Activated CD8-positive, alpha-beta memory T cell treated with anti-CD3 and anti-CD28 coated beads for 1 hour (primary cell): ENCODE measurements at places on chromosomes 12 and 14.
A peak's percentile ranks its signal among the peaks of the same experiment; 100 is the strongest.

- DNase-seq: no peak
Measured at GRCh38 chr14:56170028-56170427, 51.8 kb downstream of the PELI2 start.

GRCh38 chr12:51917746-51918453 lies 10.6 kb downstream of the ACVRL1 start:
- DNase-seq: no peak

DNA sequence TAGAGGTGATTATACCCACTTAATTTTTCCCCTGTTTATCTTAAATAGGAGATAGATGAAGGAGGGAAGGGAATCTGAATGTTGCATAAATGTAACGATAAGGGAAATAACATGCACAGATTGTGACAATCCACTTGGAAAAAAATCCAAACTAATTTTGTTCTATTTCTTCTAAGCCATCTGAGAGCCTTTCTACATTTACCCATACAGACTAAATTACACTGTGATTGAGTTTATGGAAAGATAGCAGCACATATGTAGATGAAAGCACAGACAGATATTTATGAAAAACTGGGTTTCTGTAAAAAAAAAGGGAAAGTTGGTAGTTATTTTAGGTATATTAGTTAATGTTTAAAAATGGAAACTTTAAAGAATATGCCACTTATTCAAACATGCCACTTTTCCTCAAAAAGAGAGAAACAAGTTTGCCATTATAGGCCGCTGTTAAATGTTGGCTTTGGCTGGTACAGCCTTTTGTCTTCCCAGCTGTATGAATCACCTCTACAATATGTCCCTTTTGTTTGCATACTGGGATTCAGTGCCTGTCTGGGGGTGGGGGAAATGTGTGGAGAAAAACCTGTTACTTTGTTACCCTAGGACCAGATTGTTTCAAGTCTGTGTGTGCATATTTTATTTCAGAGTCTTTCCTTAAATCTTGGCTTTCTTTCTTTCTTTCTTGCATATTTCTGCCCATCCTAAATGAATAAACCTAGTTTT lies 470.2 kb upstream of the LMO3 start:
- DNase-seq: no peak

DNA sequence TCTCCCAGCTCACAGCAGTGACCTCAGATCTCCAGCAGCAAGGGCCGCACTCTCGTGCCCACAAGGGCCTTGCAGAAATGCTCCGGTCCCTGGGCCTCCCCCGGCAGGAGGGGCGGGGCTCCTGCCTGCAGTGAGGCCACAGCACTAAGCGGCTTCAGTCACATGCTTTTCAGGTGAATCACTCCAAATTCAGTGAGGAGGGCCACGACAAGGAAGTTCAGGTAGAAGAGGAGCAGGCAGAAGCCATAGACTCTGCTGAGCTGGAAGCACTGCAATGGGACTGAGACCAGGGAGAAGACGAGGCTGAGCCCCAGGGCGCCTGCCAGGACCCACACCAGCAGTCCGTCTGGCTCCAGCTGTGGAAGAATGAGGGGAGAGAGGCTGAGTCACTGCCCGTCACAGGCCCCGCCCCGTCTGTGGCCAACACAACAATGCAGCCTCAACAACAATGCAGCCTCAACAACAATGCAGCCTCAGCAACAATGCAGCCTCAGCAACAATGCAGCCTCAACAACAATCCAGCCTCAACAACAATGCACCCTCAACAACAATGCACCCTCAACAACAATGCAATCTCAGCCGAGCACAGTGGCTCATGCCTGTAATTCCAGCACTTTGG lies 35.2 kb downstream of the SLC8B1 start:
- DNase-seq: no peak

GRCh38 chr12:5318874-5319273 lies 113.0 kb upstream of the NTF3 start:
- no peak for DNase-seq

- DNase-seq: no peak
Measured at GRCh38 chr12:124994437-124994975, 1.1 kb downstream of the BRI3BP start.

GRCh38 chr12:91103101-91103500 lies 8.2 kb downstream of the LUM start:
- DNase-seq: no peak

- peak; percentile 57 for DNase-seq
Measured at GRCh38 chr12:6363330-6364043, 11.9 kb downstream of the SCNN1A start.
